ENCODE measurements at places on chromosomes 5 and 9.
A peak's percentile ranks its signal among the peaks of the same experiment; 100 is the strongest.

DNA sequence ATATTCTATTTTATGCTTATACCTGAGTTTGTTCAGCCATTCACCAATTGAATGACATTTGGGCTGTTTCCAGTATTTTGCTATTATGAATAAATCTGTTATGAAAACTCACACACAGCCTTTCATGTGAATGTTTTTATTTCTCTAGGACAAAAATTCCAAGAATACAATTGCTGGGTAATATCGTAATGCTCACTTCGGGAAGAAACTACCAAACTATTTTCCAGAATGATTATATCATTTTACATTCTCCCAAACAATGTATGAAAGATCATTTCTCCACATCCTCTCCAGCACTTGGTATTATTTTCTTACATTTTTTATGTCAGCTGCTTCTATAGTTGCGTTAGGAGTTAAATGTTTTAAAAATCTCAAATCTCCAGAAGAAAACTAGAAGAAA is 58.3 kb upstream of the LHFPL2 start:
- no peak for DNase-seq

GRCh38 chr5:74865804-74866595 is at the start of gene FAM169A:
FAM169A (minus strand) TSS chr5:74866387; CDS start chr5:74841676, 24,711 bp downstream.
- no peak for DNase-seq

DNA sequence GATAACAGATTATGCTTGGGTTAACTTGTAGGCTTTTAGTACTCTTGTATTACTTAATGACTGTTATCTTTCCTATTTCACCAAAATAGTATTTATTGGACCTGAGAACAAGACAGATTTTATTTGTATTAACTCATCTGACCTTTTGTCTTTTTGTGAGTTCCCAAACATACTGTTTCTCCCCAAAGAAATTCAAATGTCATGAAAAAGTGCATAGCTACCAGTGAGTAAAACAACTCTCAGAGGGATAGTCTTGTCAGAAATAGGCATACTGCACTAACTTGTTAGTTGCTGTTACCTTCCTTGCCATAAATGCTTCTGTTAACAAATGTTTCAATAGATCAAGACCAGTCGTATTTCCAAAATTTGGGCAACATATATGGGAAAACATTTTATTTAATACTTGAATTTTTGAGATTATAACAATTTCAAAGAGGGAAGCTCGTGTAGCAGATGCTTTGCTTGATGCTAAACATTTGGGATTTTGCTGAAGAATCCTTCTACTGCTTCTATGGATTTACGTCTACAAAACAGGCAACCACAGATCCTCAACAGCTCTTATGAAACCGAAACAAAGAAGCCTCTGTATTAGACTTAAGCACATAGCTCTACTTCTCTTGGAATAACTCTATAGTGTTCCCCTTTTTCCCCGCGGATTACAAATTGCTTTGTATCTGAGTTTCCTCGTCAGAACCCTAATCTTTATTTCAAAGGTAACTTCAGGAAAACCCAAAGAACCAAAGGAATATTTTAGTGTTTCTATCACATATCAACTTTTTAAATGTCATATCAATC is 248.8 kb downstream of the MCTP1 start:
- DNase-seq = no peak

DNA sequence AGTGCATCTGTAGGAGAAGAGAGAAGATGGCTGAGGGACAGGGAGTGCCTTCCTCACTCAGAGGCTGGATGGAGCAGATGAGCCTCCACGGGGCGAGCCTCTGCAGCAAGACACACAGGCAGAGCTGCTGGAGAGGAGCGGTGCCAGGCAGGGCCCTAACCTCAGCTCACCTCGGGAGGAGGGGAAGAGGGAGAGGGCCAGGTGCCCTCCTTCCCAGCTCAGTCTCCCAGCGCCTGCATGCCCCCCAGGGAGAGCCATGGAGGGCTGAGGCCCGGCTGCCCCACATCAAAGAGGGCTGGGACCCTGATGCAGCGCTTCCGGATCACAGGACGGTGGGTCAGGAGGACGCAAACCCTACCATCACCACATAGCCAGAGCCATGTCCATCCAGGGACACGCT is 13.6 kb upstream of the SPATA31E1 start:
- DNase-seq = no peak

DNA sequence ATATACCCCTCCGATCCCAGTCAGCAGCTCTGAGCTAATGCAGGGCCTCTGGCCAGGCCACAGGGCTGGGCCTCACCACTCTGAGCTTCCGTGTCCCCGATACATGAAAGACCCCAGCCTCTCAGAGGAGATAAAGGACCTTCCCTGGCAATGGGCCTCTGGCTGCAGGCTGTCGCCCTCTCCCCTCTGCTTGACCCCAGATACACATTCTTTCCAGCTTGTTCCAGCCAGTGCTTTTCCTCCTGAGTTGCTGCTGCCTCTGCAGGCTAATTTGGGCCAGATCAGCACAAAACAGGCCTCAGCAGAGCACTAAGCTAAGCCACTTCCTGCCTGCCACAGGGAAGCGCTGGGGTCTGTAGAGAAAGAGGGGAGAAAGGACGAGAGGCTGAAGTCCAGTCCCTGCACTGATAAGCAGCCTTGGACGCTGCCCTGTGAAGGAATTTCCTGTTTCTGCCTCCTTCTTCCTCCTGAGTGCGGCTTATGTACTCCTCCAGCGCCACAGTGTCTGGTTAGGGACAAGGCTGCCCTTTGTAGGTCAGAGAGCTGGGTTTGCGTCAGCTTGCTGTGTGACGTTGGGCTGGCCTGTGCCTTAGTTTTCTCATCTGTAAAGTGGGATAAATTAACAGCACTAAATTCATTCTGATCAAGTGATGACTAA is 73.0 kb upstream of the IL17B start:
- peak; percentile 91 for DNase-seq

- no peak for DNase-seq
These were observed 33.1 kb downstream of the RAB3C start for GRCh38 chr5:58615972-58616371.

DNA sequence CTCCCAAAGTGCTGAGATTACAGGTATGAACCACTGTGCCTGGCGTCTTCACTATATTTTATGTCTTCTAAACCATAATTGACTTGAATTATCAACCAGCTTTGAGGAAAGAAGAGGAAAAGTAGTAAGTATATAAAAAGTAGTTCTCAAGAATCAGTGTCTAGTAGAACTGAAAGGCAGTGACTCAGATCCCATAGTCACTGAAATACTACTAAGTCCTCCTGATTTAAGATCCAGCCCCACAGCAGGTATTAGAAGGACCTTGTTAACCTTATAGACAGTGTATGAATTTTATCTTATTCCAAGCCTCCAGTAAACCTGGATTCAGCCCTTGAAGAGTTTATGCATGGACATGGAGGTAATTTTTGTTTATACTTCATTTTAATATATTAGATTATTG is 31.5 kb downstream of the LNPEP start:
- DNase-seq = no peak

GRCh38 chr5:139276426-139276825 is 17.1 kb upstream of the MATR3 start:
- DNase-seq = no peak

- DNase-seq = no peak
These were observed 41.7 kb upstream of the UBAC1 start for GRCh38 chr9:136002881-136003280.

DNA sequence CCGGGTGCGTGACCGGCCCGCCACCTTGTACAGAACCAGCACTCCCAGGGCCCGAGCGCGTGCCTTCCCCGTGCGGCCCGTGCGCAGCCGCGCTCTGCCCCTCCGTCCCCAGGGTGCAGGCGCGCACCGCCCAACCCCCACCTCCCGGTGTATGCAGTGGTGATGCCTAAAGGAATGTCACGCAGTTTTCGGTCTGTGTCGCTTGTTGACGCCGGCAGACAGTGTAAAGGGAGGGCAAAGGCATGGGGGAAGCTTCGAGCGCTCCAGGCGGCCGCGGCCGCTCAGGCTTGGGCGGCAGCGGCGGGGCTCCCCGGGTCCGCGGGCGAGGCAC is 1.3 kb downstream of the LRRC26 start:
- DNase-seq = no peak
